ENCODE measurements at places on chromosomes 2 and 18.

DNA sequence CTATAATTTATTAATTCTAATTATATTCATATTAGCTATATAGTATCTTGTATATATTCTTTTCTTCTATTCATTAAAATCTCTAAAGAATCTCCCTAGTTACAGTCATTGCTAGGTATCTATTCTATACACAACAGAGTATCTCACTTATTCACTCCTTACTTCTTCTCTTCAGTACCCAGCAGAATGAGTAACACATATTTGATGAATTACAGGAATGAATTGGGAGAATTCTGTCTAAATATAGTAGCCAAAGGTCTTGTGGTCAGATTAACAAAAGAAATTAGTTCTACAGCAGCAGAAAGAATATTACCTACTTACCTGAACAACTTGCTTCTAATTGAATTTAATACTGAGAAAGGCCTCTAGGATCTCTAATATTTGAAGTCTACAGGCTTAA is 758.0 kb upstream of the ZEB2 start:
- DNase-seq = peak; percentile 41

GRCh38 chr2:62883629-62884028 is 167.0 kb upstream of the OTX1 start:
- DNase-seq = no peak

DNA sequence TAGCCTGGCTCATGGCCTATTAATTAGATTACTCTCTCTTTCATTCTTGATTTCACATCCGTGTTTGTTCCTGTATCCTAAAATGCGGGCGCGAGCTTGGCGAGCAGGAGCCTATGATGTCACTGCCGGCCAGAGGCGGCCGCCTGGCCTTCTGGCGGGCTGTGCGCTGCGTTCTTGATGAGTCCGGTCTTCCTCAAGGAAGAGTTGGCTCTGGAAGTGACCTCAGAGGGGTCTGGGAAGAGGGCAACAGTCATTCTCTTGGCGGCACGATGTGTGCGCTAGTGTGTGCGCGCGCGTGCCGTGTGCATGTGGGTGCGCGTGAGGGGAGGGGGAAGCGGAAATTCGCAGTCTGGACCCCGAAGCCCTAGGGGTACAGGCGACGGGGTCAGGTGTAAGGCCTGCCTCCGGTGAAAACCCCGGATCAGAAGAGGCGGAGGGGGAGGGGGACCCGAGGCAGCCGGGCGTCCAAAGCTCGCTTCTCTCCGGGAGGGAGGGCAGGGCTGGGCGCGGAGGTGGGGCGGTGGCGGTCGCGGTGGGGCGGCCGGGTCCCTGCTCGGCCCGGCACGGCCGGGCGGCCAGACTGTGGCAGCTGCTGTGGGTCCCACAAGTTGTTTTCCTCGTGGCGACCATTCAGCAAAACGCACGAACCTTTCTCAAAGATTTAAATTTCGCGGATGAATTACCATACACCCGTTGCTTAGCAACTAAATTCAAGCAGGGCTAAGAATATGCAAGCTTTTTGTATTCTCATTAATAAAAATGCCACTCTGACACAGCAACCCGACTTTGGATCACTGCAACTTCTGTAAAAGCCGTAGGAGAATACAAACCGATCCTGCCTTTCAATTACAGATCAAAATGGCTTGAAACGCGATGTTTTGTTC is 8.4 kb downstream of the POU3F3 start:
- DNase-seq = no peak

DNA sequence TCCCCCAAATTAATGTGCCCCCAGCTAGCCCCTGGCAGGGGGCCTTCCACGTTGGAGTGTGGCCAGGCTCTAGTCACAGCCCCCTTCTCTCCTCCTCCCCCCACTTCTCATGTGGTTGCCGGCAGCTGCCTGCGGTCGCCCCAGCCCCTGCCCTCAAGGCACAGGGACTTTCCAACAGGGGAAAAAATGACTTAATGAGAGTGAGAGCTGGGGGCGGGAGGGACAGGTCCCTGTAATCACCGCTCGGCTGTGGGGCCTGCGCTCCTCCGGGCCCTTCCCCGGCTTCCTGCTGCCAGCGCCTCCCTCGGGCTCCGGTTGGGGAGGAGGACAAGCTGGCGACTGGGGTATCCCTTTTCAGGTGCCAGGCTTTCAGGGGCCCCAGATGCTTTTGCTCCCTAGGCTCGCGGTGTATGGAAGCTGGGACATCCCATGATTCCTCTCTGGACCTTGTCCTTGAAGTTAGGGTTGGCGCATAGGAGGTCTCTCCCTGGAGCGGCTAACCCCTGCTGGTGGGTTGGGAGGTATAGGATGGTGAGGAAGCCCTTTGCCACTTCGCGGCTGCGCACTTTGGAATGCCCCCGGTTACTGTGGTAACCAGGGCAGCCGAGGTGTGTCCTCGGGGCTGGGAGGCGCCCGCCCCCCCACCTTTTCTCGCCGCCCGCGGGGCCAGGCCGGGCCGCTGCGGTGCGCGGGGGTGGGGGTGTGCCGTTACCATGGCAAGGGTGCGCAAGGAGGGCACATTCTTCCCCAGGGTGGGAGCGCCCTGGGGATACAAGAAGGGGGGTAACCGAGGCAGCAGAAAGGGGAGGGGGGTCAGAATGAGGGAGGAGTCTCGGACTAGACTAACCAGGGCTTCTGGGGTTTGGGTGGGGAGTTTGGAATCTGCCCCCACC is 16.1 kb downstream of the WNT10A start:
- no peak for DNase-seq

GRCh38 chr2:101253013-101253702 is 472 bp downstream of the CNOT11 start:
- no peak for DNase-seq

DNA sequence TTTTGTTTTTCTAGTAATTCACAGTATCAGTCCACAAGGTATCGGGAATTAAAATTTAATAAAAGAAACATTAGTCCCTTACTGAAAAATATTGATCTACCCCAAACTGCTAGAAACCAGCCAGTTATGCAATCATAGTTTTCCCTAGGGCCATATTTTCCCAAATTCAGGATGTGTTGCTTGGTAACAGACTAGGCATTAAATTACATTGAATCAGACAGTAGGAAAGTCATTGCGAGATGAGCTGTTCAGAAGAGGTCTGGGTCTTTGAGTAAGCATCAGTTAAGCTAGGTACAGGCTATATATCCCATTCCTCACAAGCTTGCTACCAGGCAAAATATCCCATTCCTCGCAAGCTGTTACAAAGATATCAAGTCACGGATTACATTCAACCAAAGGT is 123.0 kb upstream of the CCDC150 start:
- no peak for DNase-seq

DNA sequence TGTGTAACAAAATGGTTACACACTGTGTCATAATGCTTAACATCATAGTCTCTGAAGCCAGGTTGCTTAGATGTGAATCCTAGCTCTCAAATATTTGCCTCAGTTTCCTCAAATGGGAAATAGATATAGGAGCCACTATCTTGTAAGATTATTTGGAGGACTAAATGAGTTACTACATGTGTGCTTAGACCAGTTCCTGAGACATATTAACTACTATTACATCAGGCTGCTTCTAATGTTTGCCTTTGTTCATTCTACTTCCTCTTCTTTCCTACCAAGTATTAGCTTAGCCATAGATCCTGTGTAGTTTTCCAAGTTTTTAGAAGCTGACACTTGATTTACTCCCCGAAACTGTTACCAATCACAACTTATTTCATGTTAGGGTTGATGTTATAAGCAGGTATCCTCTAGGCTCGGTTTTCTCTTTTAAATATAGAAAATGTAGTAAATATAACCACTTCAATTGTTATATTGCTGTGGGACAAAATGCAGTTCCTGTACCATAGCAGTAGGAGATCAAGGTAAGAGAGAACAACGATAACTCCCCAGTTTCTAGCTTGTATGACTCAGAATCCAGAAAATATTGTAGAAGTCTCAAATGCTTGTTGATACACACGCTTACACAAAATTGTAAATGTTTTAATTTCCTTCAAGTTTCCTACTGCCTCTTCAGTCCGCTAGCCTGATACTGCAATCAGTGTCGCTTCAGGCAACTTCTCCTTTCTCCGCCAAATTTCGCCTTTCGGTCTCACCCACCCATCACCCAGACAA is 751 bp upstream of the DNAJC10 start:
- DNase-seq = no peak

GRCh38 chr2:216016581-216016980 is 3.2 kb upstream of the MREG start:
- DNase-seq = no peak

GRCh38 chr2:134405611-134406081 is 151.8 kb downstream of the MGAT5 start:
- no peak for DNase-seq

- no peak for DNase-seq
Observed at GRCh38 chr2:174328114-174328960, 6.4 kb upstream of the SP9 start.

GRCh38 chr2:200130762-200131166 is 175.4 kb downstream of the MAIP1 start:
- DNase-seq = no peak

DNA sequence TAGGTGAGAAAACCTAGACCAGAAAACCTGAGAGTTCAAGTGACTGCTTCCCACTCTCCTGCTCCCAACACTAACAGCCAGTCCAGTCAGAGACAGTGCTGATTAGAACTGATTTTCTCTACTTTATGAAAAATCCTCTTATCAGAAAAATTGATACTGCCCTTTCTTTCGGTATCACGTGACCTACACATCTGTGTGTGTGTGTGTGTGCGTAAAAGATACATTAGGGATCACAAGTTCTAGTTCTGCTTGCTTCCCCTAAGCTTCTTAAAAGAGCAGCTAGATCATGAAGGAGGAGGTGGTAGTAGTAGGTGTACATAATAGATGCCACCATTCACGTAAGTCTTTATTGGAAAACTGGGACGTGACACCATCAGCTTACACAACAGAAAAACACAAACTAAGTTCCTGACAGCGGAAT is 1.5 kb downstream of the ARL5A start:
- DNase-seq = no peak

DNA sequence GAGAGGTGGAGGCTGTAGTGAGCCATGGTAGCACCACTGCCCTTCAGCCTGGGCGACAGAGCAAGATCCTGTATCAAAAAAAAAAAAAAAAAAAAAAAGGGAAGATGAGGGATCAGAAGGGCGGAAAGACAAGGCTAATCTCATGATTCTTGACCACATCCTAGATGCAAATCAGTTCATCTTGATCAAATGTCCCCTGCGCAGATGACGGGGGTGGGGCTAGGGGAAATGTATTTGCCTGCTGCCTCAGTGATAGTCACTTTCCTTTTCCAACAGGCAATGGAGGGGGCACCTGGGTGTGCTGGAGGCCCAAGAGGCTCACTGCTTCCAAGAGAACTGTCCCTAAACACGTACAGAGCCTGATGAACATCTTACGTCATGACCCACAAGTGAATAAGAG is 3.7 kb upstream of the EMILIN2 start:
- no peak for DNase-seq

DNA sequence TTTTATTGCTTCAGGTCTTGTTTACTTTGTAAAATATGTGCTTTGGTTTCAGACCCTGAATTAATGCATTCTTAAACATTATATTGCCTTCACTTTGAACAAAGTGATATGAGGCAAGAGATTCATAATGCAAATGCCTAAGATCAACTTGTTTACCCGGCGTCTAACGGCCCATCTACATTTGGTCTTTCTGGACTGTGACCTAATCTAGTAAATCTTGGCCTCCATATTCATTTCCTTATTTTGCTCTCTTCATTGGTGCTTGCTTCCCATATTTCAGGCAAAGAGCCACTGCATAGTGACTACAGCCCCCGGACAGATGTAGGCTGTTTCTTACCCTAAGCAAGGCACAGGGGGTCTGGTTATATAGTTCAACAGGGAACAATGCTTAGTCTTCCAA is 53.0 kb upstream of the SLC39A10 start:
- no peak for DNase-seq

DNA sequence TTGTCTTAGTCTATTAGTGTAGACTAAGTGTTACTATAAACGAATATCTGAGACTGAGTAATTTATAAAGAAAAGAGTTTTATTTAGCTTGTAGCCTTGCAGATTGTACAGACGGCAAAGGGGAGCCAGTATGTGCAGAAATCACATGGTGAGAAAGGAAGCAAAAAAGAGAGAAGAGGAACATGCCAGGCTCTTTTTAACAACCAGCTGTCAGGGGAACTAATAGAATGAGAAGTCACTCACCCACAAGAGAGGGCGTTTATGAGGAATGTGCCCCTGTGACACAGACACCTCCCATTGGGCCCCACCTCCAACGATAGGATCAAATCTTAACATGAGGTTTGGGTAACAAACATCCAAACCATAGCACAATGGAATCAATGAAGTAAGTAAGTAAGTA is 20.6 kb upstream of the ZNF804A start:
- DNase-seq = no peak

- no peak for DNase-seq
Observed at GRCh38 chr2:190940454-190940853, 59.8 kb downstream of the GLS start.

DNA sequence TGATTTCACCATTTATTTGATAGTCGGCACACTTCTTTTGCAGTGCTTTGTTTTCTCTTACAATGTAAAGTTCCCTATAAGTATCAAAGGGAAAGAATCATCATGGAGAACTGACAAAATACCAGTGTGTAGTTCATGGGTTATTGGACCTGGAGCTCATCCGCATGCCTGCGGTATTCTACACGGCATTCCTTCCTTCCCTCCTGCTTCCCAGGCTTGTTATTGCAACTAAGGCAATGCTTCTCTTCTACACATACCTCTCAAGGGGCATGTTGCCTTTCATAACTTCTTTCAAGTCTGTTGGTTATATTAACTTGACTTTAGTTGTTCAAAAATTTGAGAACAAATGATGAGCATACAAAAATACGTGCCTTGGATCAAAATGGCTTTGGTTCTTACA is 24.3 kb upstream of the FAP start:
- DNase-seq = no peak

- no peak for DNase-seq
Observed at GRCh38 chr18:30469091-30469490, 573.5 kb downstream of the DSC3 start.

DNA sequence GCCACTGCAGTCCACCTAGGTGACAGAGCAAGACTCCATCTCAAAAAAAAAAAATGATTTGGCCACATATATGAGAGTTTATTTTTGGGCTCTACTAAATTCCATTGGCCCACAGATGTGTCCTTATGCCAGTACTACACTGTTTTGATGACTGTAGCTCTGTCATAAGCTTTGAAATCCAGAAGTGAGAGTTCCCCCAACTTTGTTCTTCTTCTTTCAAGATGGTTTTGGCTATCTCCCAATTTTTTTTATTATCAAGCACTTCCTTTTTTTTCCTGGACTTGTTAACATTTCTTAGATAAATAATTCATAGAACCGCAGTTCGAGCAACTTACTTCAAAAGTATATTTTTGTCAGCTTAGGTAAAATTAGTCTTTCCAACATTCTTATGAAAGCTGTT is 96.9 kb downstream of the TSHZ1 start:
- no peak for DNase-seq

- DNase-seq = no peak
Observed at GRCh38 chr2:240647503-240648154, 22.3 kb downstream of the GPR35 start.

GRCh38 chr2:46101557-46102220 is 195.5 kb upstream of the EPAS1 start:
- no peak for DNase-seq

- DNase-seq = peak; percentile 83
Observed at GRCh38 chr2:27050281-27050995, 1.0 kb upstream of the AGBL5 start.

GRCh38 chr2:230439590-230439989 is 23.6 kb downstream of the SP100 start:
- no peak for DNase-seq
